ENCODE measurements at places on chromosomes 3 and 15.
A peak's percentile ranks its signal among the peaks of the same experiment; 100 is the strongest.

- DNase-seq, result peak; percentile 27
Observed at GRCh38 chr15:51121118-51121517, 26.4 kb upstream of the TNFAIP8L3 start.

DNA sequence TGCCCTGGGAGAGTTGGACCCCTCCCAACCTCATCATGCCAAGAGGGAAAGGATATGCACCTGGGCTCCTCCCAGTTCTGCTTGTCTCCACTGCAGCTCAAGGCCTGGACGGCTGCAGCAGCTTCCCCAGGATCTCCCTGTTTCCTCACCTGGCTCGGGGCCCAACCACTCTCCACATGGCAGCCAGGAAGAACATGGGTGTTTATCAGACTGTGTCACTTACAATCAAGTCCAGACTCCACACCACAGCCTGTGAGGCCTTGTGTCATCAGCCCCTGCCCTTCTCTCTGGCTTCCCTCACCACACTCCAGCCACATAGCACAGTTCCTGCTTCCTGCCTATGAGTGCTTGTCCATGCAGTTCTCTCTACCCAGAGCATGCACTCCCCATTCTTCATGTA is 534.4 kb downstream of the EPHB1 start:
- DNase-seq, result no peak

DNA sequence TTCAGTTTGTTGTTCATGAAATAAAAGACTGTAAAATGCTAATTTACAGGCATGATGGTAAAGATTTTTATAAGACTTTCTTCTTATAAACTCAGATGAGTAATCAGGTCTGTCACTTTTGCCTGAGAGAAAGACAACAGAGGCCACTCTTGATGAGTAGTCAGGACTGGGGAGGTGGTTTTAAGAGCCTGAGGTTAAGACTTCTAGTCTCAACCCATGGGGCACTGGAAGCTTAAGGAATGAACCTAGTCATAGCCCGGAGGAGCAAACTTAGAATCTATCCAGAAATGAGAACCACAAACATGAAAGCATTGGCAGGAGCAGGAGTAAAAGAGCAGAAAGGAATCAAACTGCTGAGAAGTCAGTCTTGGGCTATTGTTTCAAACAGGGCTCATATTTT is 846.3 kb upstream of the ARPP21 start:
- DNase-seq, result no peak

- no peak for DNase-seq
Observed at GRCh38 chr3:71926616-71927015, 141.7 kb upstream of the PROK2 start.

GRCh38 chr15:70222606-70223005 is 124.9 kb upstream of the TLE3 start:
- no peak for DNase-seq

DNA sequence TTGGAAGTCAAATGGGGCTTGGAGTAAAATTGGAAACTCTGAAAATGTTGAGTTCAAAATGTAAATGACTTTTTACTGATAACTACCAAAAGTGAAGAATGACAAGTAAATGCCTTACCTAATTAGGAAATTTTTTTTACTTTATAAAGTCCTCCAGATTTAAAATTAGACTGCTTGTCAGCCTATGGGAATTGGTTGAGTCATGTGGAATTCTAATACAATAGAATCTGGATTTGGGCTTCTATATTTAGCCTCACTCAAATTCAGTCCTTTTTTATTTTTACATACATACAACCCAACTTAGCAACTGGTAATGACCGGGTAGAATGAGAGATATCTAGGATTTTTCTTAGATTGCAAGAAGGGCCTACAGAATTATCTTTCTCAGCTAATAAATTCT is 158.9 kb upstream of the CADPS start:
- DNase-seq, result no peak

DNA sequence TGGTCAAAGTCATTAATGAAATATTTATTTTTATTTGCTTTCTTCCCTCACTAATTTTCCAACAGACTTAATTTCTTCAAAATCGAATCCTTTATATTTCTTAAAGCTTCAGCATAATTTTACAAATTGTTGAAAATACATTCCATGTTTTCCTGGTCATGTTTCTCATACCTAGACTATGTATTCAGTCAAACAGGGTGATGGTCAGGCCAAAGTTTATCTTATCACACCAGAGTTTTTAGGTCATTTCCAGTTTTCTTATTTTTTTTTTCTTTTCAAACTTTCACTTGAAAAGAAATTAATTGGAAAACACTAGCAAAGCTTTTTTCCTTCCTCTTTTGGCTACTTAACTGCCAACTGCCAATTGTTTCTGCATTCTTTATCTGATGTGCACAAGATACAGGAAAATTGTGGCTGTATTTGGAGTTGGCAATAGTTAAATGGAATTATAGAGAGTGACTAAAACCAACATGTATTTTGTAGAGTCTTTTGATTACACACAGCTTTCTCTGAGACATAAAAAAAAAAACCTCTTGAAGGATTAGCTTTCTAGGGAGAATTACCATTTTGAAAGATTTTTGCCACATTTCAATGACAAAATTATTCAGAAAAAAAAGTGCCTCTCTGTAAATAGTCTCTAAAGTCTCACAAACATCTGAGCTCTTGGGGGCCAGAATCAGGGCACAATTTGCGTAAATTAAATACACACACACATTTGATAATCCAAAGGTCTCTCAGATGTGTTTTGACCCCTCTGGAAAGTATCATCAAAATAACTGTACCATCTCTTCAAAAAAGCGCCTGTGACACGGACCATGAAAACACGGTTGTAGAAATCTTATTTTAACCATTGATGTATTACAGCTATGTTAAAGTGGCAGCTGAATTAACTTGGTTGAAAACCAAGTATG is 603.2 kb upstream of the KCNMB2 start:
- no peak for DNase-seq

- no peak for DNase-seq
Observed at GRCh38 chr3:177491296-177492032, 294.2 kb upstream of the TBL1XR1 start.

DNA sequence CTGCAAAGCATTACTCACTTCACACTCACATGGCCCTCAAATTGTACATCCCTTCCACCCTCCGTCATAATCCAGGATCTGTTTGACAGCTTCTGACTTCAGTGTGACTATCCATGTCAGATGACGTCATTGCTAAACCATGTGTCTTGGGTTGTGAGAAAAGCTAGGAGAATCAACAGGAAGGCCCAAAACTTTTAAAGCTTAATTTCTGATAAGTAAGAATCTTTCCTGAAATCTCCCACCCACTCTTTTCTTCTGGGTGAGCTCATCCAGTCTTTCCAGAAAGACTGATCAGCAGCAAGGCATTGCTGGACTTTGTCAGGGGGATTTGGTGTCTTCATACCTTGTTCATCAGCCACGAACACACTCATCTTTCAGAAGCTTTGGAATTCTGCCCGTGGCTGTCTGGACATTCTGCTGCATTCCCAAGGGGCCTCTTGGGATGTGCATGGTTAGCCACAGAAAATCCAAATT is 11.5 kb upstream of the LMCD1 start:
- DNase-seq, result no peak

- DNase-seq, result no peak
Observed at GRCh38 chr3:86792316-86792715, 198.6 kb downstream of the VGLL3 start.

GRCh38 chr3:168659015-168659414 is 563.3 kb upstream of the GOLIM4 start:
- DNase-seq, result no peak

- DNase-seq, result no peak
Observed at GRCh38 chr15:20271647-20272046, 270.0 kb downstream of the GOLGA6L6 start.

Measured in activated CD4-positive, alpha-beta T cell treated with anti-CD3 and anti-CD28 coated beads for 48 hours (primary cell).